Renal cortex interstitium (tissue), 15 donors: ENCODE measurements at places on chromosomes 13 and 19.

- DNase-seq: no peak
Observed at GRCh38 chr19:13091400-13092157, 11.1 kb downstream of the LYL1 start.

GRCh38 chr13:74325106-74325505, 190.9 kb upstream of the KLF12 start:
- DNase-seq: no peak

DNA sequence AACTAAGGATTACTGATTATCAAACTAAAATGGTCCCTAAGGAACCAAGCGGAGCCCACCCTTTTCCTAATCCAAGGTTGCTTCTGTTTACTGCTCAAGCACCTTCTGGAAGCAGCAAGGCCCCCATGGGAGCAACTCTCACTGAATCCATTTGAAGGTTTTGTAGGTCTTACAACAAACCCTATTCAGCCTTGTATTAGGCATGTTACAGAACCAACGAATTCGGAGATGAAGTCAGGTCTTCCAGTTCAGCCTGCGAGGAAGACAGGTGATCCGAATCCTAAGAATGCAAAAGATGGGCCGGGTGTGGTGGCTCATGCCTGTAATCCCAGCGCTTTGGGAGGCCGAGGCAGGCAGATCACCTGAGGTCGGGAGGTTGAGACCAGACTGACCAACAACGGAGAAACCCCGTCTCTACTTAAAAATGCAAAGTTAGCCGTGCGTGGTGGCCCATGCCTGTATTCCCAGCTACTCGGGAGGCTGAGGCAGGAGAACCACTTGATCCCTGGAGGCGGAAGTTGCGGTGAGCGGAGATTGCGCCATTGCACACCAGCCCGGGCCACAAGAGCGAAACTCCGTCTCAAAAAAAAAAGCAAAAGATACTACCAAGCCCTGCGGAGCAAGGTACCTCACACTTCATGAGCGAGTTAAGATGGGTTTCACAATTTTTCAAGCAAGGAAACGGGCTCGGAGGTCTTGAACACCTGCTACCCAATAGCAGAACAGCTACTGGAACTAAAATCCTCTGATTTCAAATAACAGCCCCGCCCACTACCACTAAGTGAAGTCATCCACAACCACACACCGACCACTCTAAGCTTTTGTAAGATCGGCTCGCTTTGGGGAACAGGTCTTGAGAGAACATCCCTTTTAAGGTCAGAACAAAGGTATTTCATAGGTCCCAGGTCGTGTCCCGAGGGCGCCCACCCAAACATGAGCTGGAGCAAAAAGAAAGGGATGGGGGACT, 609 bp downstream of the ZAR1L start:
- DNase-seq: peak; percentile 31

DNA sequence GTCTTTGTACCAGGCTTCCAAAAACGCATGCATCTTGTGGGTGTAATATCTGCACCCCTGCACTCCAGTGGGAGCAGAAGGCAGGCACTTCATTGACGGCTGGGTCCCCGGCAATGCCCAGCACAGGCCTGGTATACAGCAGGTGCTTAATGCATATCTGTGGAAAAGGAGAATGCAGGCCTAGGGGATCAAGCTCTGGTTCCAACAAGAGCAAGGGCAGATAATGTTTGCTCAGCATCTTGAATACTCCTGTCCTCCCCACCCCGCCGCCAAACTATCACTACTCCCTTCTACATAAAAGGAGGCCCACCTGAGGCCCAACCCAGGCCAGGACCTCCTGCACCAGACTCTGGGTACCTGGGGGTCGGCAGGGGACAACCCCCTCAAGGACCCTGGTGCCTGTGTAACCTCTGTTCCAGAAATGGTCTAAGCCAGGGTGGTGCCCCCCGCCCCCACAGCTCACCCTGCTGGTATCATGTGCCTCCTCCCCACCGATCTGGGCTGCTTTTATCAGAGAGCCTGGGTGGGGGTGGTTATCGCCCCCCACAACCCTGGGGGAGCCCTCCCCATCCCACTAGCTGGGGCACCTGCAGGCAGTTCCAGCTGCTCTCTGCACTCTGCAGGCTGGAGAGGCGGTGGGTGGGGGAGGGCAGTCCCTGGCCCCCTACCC, 4.8 kb downstream of the KLF16 start:
- DNase-seq: no peak

- DNase-seq: no peak
Observed at GRCh38 chr19:51022526-51022925, 3.0 kb upstream of the KLK10 start.

DNA sequence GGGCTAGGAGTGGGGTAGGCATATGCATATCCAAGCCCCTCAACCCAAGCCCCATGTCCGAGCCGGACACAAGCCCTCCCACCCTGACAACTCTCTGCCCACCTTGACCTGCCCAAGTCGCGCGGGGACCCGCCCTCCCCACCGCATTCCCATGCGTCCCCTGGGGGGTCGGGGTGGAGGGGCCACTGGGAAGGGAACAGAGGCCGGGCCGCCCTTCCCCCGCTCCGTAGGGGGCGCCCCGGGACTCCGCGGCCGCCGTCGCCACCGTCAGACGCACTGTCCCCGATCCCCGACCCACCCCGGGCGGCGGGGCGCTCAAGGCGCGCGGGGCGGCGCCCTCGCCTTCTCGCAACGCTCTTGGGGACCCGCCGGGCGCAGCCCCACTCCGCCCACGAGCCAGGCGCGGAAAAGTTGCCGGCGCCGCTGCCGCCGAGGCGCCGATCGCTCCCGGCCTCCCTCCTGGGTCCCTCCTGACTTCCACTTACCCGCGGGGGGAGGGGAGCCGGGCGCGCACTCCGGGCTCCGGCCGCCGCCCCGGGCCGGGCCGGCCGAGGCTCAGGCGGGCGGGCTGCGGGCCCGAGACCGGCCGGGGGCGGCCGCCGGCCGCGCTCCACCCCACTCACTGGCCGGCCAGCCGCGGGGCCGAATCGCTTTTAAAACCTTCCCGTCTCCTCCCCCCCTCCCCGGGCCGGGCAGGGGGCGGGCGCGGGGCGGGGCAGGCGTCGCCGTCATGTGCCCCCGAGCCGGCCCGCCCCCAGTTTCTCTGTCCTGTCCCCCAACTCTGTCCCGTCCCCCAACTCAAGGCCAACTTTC, 34.4 kb upstream of the NANOS3 start:
- DNase-seq: peak; percentile 68

- no peak for DNase-seq
Observed at GRCh38 chr19:7997809-7998480, 7.5 kb downstream of the ELAVL1 start.

GRCh38 chr19:2341982-2342381, 13.5 kb downstream of the SPPL2B start:
- DNase-seq: no peak

DNA sequence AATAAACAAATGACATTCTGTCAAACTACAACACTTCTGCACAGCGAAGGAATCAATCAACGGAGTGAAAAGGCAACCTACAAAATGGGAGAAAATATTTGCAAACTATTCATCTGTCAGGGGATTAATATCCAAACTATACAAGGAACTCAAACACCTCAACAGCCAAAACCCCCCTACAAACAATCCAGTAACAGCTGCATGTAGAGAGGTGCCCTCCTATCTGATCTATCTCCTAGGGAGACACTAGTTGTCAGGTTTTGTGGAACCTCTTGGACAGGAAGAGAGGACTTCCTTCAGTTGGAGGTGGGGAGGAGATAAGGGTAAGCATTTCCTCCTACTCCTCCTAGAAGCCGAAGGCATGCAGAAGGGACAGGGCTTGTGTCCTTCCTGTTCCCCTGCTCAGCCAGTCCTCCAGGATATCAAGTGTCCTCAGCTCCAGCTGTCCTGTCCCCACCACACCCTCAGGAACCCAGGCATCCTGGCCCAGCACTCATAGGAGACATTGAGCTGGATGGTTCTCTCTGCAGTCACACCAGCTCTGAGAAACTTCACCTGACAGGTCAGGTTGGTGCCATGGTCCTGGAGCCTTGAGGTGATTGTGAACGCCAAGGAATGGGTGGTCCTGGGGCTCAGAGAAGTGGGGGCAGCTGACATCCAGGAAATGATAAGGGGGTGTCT, 9.8 kb upstream of the SIGLEC8 start:
- no peak for DNase-seq

DNA sequence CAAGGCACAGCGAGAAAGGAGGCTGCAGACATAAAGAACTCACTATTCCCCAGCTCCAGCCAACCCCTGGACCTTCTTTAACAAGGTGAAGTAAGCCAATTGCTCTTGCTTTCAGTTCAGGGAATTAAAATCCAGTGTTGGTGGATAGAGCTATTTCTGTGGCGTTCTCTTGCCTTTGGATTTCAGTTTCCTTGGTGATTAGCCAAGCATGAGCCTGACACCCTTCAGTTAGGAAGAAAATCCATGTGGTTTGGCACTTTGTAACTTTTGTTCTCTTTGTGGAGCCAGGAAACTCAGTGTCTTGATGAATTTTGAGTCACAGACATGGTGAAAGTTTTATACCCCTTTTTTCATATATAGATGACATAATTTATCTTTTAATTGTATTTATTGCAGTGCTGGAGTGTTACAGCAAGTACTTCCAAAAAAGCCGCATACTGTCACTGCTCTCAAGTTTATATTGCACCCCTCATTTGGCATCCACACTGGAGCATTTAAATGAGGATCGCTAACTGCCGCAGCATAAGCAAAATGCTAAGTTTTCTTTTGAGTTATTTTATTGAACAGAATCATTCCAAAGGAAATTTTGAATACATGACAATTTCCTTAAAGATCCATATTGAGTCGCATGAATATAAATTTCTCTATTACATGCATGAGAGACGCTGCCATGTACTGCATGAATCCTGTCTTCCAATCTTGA, 406.8 kb downstream of the MYO16 start:
- no peak for DNase-seq

GRCh38 chr19:29675120-29675649, 9.9 kb downstream of the PLEKHF1 start:
- DNase-seq: no peak

GRCh38 chr13:44013758-44014291, 134.1 kb downstream of the LACC1 start:
- DNase-seq: no peak

DNA sequence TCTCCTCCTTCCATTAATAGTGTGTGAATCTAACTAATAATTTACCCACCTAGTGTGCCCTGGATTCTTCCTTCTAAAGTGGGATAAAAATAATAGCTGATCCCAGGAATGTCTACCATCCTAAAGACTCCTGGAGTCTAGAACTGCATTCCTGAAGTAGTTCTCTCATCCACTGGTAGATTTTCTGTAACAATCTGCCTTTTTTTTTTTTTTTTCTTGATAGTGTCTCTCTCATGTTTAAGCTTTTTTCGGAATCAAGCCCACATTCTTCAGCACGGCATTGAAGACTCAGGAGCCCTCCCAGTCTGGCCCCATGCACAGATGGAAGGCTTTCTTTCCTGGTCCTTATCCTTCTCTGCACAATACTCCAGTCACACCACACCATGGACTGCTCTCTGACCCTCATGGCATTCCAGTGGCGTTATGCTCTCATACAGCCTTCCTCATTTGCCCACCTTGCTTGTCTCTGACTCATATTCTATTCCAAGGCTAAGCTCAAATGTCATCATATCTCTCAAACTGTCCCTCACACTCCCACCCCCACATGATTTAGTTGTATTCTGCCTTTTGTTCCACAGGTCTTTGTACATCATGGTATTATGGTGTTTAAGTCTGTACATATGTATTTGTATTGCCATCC, 68.7 kb upstream of the FRY start:
- no peak for DNase-seq

- no peak for DNase-seq
Observed at GRCh38 chr19:48656840-48657474, 11.0 kb upstream of the CA11 start.

DNA sequence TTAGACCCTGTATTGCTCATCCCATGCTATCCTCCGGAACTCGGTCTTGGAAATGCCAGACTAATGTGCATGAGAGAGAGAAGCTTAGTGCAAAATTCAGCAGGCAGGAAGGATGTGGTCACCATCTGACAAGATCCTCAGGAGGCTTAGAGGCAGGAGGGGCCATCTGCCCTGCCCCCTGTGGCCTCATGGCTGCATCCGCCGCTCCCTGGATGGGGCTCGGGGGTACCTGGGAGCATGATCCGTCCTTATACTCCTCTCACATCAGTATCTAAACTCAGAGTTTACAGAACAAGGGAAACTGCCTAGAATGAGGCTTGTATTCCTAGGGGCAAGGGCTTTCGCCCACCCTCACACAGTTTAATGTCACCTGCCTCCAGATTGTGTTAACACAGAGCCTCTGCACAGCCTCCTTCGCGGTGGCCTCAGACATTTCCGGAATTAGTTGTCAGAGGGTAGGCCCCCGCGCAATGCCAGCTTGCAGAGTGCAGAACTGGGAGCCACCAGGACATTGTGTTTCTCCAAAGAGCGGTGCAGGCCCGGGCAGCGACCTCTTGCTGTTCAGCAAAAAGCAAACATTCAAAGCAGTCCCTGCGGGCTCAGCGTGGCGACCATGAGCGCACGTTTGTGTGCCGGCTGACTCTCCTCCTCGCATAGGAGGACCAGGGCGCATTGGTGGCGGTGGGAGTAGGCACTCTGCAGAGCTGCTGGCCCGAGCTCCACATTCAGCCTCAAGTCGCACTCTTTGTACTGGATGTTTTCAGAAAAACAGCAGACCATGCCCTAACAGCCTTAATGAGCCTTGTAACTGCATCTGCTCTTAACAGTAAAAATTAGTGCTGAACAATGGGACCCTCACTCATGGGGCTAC, 39.1 kb downstream of the GPR12 start:
- DNase-seq: no peak

GRCh38 chr13:31424130-31424729, 224.5 kb downstream of the B3GLCT start:
- DNase-seq: peak; percentile 60

- no peak for DNase-seq
Observed at GRCh38 chr19:36064826-36065225, 10.1 kb downstream of the WDR62 start.

DNA sequence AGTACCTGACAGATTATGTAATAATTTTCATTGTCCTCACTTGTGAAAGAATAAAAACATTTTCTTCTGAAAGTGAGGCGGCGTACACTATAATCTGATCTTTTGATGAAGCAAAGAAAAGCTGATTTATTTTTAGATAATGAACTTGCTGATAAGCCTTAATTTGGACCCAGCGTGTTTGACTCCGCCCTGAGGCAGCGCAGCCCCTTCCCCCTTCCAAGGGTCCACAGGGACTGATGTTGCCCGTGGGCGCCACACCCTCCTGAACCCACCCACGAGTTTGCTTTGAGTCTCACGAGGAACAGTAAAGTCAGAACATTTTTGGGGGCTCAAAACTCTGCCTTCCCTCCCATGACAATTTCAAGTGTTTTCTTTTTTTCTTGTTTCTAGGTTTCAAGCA, 40.0 kb downstream of the TEX29 start:
- no peak for DNase-seq

GRCh38 chr13:90171649-90172048, 1175.8 kb upstream of the MIR17HG start:
- no peak for DNase-seq

GRCh38 chr13:70905035-70905434, 796.8 kb upstream of the KLHL1 start:
- DNase-seq: no peak
